A549 treated with RU486 at 1 μM for 4 hours (cell line): ENCODE measurements at places on chromosomes 5 and 9. TPM values are rescaled to one million over a fixed set of nuclear protein-coding genes. Genes with fewer than 3 reads are reported as not detected.

SPEF2 gene
- total RNA-seq, result 1.4 to 2.2 TPM (median 2.0 TPM) in 5 replicates

CAPSL gene
- total RNA-seq, result not detected in 5 replicates

LMNB1 gene
- 56.8 to 86.4 TPM (median 65.4 TPM) in 5 replicates for total RNA-seq

SMIM23 gene
- not detected in 5 replicates for total RNA-seq

C5orf46 gene
- not detected in 5 replicates for total RNA-seq

TCF7 gene
- total RNA-seq, result 15.4 to 18.9 TPM (median 16.9 TPM) in 5 replicates

PAPPA gene
- total RNA-seq, result 19.1 to 37.7 TPM (median 32.3 TPM) in 5 replicates

SH3TC2 gene
- total RNA-seq, result 0.24 to 0.64 TPM (median 0.56 TPM) in 5 replicates

ZNF782 gene
- total RNA-seq, result 1.1 to 1.8 TPM (median 1.6 TPM) in 5 replicates

FREM1 gene
- not detected in 5 replicates for total RNA-seq

SPAAR gene
- total RNA-seq, result not detected in 5 replicates
